ENCODE measurements at places on chromosomes 11 and 22. TPM values are rescaled to one million over a fixed set of nuclear protein-coding genes. Genes with fewer than 3 reads are reported as not detected.

GRCh38 chr11:9756461-9756860, 92.6 kb downstream of the SWAP70 start:
- DNase-seq = no peak

DNA sequence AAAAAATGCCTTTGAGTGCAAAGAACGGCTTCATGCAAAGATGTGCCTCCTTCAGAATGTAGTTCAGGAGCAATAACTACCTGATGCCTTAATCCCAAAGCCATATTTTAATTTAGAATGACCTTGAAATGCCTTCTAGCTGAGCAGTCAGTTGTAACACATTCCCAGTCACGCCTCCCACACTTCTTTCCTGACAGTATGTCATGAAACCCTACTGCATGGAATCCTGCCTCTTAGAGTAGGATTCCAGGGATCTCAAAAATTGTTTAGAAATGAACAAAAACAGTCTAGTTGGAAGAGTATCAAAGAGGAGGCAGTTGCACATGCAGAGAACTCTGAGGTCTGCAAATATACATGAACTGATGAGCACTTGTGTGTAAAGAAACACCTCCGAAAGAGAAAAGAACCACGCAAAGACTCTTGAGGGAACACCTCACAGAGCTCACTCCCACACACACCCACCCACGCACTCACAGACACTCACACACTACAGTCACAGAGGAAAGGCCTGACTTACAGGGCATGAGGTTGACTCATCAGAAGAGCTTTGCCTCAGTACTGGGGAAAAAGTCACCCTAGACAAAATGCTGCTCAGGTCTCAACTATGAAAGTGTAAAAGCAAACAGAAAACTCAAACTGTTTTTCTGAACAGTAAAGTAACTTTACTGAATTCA, 77.4 kb downstream of the GGTLC2 start:
- DNase-seq = no peak

DNA sequence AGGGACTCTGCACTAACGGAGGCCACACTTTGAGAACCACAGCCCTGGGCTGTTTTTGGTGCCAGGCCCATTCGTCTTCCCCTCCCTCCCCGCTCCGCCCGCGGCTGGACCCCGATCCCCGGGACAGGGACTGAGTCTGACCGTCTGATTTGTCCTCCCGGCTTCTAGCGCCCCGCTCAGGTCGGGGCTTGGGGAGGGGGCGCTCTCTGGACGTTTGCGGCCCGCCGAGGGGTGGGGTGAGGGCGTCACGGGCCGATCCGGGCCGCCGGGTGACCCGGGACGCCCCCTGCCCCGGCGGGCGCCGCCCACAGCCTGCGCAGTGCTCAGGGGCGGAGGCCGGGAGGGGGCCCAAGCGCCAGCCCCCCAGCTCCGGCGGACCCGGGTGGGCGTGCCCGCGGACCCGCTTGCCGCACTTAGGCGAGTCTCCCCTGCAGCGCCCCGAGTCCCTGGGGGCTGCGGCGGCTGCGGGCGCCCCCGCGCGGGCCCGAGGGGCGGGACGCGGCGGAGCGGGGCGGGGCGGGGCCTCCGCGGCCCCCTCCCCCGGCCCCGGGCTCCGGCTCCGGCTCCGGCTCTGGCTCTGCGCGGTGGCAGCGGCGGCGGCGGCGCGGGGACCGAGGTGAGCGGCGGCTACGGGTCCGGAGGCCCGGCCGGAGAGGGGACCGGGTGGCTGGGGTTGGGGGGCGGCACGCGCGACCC, 33.7 kb upstream of the PRR5 start:
- no peak for DNase-seq

GRCh38 chr22:23106906-23107367, 34.9 kb downstream of the RSPH14 start:
- no peak for DNase-seq

RGL4 gene
- total RNA-seq = 1.4 TPM

MMP27 gene
- total RNA-seq = not detected
